ENCODE measurements at places on chromosomes 5 and 9.

DNA sequence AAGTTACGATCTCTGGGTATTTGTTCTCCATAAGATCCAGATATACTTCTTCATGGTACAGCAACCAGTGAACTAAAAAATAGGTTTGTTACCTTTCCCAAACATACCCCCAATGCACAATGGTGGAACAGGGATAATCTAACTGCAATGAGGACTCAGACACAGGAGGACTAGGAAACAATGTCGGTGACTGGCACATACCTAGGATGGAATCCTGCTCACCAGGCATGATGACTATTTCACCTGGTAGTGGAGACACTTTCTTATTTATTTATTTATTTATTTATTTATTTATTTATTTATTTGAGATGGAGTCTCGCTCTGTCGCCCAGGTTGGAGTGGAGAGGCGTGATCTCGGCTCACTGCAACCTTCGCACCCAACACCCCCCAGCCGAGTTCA is 159.9 kb upstream of the CCNH start:
- no peak for DNase-seq

- no peak for DNase-seq
Measured at GRCh38 chr5:57434227-57434640, 48.4 kb downstream of the ACTBL2 start.

GRCh38 chr5:178519155-178519554 is 71.0 kb downstream of the COL23A1 start:
- DNase-seq: no peak

- DNase-seq: no peak
Measured at GRCh38 chr5:142613271-142613671, 72.6 kb downstream of the FGF1 start.

- no peak for DNase-seq
Measured at GRCh38 chr9:122125509-122126330, 32.6 kb upstream of the TTLL11 start.

- DNase-seq: no peak
Measured at GRCh38 chr5:156812959-156813358, 37.1 kb upstream of the PPP1R2B start.

- DNase-seq: no peak
Measured at GRCh38 chr9:18721995-18722310, 248.0 kb downstream of the ADAMTSL1 start.

DNA sequence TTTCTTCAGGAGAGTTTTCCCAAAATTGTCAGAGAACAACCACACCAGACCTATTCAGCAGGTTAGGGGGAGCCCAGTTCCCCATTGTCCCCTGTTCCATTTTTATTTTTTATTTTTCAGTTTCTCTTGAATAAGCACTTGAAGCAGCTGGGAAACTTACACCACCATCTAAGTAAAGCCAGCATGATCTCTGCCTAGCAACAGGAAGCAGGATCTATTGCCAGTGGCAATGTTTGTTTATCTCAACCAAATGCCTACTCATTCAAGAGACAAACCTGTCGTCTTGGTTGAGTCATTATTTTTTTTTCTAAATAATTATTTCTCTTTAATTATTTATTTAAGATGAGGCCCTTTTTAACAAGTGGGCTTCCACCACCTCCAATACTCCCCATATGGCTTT is 379.3 kb downstream of the PLK2 start:
- DNase-seq: no peak

GRCh38 chr5:123283031-123283430 is 140.2 kb downstream of the CEP120 start:
- no peak for DNase-seq

GRCh38 chr5:57009811-57010210 is 57.9 kb upstream of the MIER3 start:
- no peak for DNase-seq

DNA sequence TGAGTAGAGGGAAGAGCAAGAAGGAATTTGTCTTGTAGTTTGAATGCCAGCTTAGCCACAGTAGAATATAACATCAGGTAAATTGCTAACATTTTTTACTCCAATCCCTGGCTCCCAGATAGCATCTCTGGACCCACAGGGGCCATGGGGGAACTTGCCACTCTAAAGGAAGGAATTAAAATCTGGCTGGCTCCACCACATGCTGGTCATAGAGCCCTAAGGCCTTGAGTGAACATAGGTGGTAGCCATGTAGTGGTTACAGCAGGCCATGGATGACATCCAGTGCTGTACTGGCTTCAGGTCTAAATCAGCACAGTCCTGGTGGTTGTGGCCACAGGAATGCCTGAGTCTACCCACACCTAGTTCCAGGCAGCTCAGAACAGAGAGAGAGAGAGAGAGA is 109.9 kb upstream of the RGMB start:
- DNase-seq: no peak

GRCh38 chr5:135655468-135655815 is 76.7 kb upstream of the CXCL14 start:
- no peak for DNase-seq

- no peak for DNase-seq
Measured at GRCh38 chr5:176881816-176882566, 17.2 kb downstream of the HK3 start.

DNA sequence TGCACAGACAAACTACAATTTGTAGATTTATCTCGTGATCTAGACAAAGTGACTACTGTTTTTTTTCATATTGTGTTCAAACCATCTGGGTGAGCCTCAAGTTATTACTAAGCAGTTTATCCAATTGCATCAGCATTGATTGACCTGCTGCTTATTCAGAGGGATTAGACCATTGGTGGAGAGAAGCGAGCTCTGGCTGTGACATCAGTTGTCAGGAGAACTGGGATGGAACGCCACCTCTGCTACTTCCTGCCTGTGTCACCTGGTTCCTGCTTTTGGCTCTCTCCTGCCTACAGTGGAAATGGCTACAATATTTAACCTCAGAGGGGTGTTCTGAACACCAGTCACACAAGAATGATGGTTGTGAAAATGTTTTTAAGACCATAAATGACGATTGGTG is 12.1 kb downstream of the NR4A3 start:
- no peak for DNase-seq

DNA sequence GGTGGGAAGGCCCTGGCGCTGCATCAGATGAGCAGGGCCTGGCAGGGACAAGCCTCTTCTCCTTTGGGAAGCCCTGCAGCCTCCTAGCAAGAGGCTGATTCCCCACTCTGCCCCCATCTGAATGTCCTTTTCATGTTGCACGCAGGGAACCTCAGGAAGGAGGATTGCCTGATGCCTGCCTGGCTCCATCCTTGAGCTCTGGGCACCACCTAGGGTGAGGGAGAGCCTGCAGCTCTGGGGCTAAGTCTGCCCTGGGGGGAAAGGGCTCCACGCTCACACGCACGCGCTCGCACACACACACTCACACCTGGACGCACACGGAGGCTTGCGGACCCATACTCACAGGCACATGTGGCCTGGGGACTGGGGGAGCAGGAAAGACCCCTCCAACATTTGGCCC is 86.6 kb downstream of the LMX1B start:
- DNase-seq: no peak

DNA sequence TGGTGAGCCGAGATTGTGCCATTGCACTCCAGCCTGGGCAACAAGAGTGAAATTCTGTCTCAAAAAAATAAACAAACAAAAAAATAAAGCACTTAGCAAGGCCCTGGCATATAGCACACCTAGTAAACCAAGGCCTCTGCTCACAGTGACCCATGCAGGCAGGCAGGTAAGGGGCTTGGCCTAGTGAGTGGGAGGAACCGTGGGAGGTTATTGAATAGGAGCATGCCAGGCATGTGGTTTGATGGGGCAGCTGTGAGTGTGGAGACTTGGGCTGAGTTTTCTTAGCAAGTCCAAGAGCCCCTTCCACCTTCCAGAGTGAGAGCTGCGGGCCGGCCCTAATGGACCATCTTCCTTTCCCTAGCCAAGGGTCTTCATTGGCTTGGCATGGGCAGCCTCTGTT is 4.5 kb upstream of the NDST1 start:
- no peak for DNase-seq

GRCh38 chr5:42721484-42721883 is 35.1 kb upstream of the CCDC152 start:
- no peak for DNase-seq

DNA sequence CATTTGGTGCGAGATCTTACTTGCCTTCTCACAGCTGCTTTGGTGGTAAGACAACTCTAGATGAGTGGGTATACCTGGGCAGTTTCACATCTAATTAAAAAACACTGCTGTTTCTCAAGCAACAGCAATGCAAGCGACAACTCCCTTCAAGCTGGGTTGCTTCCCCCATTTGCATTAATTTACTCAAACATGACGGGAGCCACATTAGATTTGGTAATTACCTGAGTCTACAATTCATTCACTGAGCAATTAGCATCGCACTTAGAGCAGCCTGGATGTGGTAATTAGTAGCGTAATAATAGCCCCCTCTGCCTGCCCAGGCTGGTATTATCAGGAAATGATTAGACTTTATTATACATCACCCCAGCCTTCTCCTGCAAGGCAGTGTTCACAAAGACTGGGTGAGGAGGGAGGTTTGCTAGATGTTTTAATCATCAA is 73.4 kb downstream of the FBXO38 start:
- no peak for DNase-seq

DNA sequence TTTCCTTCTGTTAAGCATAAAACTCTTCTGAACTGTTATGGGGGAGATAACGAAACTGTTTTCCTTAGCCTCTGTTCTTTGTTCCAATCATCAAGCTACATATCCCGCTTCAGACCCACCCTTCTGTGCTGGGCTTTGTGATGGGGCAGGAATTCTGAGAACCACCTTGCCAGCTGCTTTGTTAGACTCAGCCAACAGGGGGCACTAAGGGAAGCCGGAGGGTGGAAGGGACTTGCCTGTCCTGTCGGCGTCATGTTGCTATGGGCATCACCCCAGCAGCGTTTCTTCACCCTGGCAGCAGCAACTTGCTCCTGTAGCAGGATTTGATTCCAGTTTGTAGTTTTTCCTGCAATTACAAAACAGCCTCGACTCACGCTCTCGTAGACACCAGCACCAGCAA is 169.1 kb downstream of the CAAP1 start:
- DNase-seq: no peak

Data from anterior cingulate cortex (tissue), 58 donors.